Activated CD4-positive, alpha-beta T cell treated with anti-CD3 and anti-CD28 coated beads, Interleukin-2, amount 10 ng/mL, durations not matched to agents 24 days and 14 days (primary cell): ENCODE measurements at places on chromosomes 12 and 14. TPM values are rescaled to one million over a fixed set of nuclear protein-coding genes. Genes with fewer than 3 reads are reported as not detected.
A peak's percentile ranks its signal among the peaks of the same experiment; 100 is the strongest.

The ABCC9 gene
- 0.02 TPM in 1 of 2 replicates, not detected in the other for total RNA-seq

- H3K4me1 ChIP-seq, result no peaks in the 10 kb centered on the region
- no peak overlapping the region for H3K27ac ChIP-seq
- no peak overlapping the region for H3K4me3 ChIP-seq
- no peaks in the 10 kb centered on the region for H3K36me3 ChIP-seq
Observed at GRCh38 chr14:100156776-100157175, 2.7 kb downstream of the DEGS2 start.

DNA sequence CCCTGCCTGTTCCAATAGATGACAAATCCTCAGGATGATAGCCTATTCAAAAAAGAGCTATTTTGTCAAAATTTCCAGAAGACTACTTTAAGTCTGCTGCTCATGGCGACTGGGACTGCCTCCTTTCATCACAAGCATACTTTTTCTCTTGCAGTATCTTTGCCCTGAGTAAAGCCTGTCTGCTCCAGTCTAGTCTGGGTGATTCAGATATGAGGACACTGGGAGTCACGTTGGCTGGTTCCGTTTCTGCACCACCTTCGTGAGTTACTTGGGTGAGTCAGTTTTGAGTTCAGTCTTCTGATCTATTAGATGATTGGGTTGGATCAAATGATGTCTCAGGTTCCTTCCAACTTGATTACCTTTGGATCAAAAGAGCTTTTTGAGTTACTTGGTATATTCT lies 301.3 kb upstream of the STXBP6 start:
- H3K27me3 ChIP-seq, result no peaks in the 10 kb centered on the region
- no peak overlapping the region for H3K4me3 ChIP-seq
- peaks cover 2% of the 10 kb centered on the region for H3K4me1 ChIP-seq
- DNase-seq, result no peak

DNA sequence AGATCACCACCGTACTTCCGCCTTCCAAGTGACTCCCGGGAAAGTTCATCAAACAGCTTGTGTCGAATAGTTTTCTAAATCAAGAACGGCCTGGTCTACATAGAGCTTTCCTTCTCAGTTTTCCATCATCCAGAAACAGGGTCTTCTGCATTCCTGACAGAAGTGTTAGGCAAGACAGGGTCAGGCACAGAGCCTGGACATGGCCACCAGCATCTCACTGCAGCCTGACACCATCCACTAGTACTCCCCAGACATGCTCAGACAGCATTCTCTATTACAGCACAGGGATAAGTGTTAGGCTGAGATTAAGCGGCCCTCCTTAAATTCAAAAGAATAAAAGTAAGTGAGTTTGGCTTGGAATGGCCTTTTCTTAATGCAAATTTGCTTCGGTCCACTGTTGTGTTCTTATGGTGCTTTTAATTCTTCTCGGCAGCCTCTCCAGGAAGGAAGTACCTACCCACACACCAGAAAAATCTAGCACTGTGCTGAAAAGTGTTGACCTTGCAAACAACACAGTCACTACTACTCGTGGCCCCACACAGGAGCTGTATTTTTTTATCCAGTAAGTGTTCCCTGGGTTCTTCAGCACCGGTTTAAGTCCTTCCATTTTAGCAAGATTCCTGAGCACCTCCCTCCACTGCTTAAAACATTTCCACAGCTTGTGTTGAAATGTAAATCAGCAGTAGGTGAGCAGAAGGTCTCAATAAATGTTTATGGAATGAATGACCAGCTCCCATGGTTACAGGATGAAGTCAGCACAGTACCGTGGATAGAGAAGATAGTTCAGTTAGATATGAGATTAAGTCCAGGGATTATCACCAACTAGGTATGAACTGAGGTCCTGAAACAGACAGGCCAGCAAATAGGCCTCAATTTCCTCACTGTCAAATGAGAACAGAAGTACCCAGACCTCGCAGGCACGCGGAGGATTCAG lies 44.1 kb downstream of the SETD3 start:
- peak; percentile 72 for DNase-seq
- H3K36me3 ChIP-seq, result peaks cover 44% of the 10 kb centered on the region
- H3K4me3 ChIP-seq, result peak overlapping the region; percentile 57
- H3K4me1 ChIP-seq, result peaks cover 29% of the 10 kb centered on the region

The GZMB gene
- 4,455 and 4,487 TPM in 2 replicates for total RNA-seq

DNA sequence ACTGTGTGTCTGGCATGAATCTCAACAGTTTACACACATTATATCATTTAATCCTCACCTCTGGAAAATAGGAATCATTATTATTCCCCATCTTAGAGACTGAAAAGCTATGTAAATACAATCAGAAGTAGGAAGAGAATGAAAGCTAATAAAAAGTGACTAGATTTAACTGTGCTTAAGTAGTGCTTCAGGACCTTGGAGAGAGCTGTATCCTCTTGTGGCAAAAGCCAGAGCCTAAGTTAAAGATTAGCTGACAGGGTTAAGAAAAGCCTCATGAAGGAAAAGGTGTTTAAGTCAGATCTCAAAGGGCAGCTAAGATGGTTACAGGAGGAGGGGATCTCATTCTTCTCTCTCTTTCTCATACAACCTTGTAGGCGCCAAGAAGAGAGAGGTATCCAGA lies 65.3 kb upstream of the TMEM233 start:
- no peaks in the 10 kb centered on the region for H3K4me1 ChIP-seq
- no peak overlapping the region for H3K4me3 ChIP-seq
- no peak overlapping the region for H3K27ac ChIP-seq
- no peaks in the 10 kb centered on the region for H3K27me3 ChIP-seq

- no peaks in the 10 kb centered on the region for H3K4me1 ChIP-seq
- H3K27me3 ChIP-seq, result peaks cover 25% of the 10 kb centered on the region
- H3K27ac ChIP-seq, result no peak within 1 kb of the TSS
- DNase-seq, result no peak
- no peaks in the 10 kb centered on the region for H3K36me3 ChIP-seq
Observed at GRCh38 chr12:128267131-128267622, at the start of gene TMEM132C. Gene TMEM132C, plus strand, starts transcription at chr12:128267170. Its CDS starts 233 bp downstream, at chr12:128267403.

DNA sequence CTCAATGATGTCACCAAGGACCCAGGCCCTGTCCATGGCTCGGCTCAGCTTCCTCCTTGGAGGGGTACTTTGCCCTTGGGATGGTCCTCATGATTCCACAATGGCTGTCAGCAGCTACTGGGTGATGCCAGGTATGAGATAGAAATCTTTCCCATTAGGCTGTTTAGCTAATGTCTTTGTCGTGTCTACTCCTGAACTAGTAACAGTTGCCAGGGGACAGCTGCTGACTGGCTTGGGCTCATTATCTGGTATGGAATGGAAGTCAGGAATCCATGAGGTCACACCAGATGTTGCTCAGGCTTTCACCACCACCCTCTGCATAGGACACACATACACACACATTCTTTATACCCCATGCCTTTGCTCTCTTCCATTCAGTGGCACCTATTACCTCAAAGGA lies 9.2 kb downstream of the PRPH start:
- H3K4me1 ChIP-seq, result peaks cover 8% of the 10 kb centered on the region
- no peaks in the 10 kb centered on the region for H3K36me3 ChIP-seq
- H3K27ac ChIP-seq, result no peak overlapping the region
- no peak for DNase-seq

DNA sequence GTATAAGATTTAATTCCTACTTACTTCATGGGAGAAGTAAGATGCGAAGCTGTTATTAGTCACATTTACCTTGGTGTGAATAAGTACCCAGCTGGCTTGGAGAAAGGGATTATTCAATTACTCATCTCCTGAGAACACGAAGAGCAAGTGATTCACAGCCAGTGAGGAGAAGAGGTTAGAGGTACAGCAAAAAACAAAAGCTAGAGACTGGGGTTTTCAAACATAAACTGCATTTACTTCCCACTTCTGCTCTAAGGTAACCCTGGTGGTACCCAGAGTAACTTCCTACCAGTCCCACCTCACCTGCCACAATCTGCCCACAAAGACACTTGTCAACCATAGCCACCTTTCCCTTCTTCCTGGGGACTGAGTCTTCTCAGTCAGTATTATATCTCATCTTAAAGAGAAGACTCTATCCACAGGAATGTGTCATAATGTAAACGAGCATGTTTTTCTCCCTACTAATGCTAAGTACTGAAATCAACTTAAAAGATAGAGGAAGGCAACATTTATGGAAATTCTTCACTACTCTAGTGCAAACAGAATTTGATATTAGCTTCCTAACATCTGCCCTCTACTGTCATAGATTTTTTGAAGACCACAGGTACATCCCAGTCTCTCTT lies 6.0 kb upstream of the IL22 start:
- H3K36me3 ChIP-seq, result no peaks in the 10 kb centered on the region
- H3K27me3 ChIP-seq, result peaks cover 18% of the 10 kb centered on the region
- peak overlapping the region; percentile 71 for H3K27ac ChIP-seq
- peak; percentile 73 for DNase-seq

The GPX2 gene
- not detected in 2 replicates for total RNA-seq

The LMNTD1 gene
- total RNA-seq, result not detected in 2 replicates

The VTI1B gene
- 75.3 and 78.5 TPM in 2 replicates for total RNA-seq

DNA sequence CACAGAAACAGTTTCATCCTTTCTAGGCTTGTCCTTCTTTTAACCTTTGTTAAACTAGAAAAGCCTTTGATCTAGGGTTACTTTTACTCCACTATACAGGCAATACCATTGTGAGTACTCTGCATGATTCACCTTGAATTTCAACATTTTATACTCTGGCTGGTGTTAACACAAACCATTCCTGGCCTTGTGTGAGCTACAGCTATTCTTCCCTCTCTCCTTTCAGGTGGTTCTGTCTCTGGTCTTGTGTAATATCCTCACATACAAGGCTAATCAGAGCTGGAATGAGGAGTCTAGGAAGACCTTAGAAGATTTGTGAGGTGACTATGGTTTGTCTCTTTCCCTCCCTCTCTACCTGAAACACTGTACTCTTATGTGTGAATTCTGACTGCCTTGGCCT lies 837.4 kb upstream of the USP15 start:
- no peak overlapping the region for H3K27ac ChIP-seq
- DNase-seq, result no peak
- no peaks in the 10 kb centered on the region for H3K4me1 ChIP-seq
- no peaks in the 10 kb centered on the region for H3K36me3 ChIP-seq
- no peak overlapping the region for H3K4me3 ChIP-seq
- H3K27me3 ChIP-seq, result no peaks in the 10 kb centered on the region

DNA sequence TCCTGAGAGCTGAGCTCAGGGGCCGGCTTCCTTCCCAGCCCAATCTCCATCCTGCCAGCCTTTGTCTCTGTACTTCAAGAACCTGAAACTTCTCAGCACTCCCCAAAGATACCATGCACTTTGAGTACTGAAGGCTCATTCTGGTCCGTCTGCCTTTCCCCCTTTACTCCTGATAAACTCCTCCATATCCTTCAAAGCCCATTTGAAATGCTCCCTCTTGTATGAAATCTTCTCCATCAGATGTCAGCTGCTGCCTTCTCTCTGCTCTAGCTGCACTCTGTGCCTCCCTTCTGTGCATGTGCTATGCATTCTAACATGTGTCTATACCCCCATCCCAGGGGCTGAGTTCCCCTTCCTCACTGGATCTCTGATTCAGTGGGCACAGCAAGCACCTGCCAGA lies 52.1 kb downstream of the PITPNM2 start:
- H3K36me3 ChIP-seq, result peaks cover 4% of the 10 kb centered on the region
- no peaks in the 10 kb centered on the region for H3K27me3 ChIP-seq
- no peak overlapping the region for H3K4me3 ChIP-seq
- peaks cover 12% of the 10 kb centered on the region for H3K4me1 ChIP-seq

GRCh38 chr12:45928309-45928708 lies 62.1 kb downstream of the SCAF11 start:
- H3K36me3 ChIP-seq, result peaks cover 55% of the 10 kb centered on the region
- no peak overlapping the region for H3K27ac ChIP-seq
- H3K27me3 ChIP-seq, result no peaks in the 10 kb centered on the region
- DNase-seq, result no peak

DNA sequence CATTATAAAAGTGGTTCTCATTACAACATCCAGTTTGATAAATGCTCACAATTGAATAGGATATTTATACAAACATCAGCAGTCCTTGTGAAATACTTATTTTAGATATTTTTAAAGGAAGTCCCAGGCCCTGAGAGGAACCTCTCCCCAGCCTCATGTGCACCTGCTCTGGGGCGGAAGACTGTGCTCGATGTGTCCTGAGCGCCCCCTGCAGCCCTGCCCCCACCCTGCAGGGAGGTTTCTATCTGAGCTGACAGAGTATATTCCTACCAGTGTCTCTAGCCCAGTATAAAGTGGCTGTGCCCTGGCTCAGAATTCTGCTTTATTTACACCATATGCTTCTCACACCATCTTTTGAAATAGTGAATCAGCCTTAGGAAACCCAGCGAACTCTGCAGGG lies 1349.1 kb downstream of the TMEM121 start:
- peaks cover 23% of the 10 kb centered on the region for H3K27me3 ChIP-seq
- no peak overlapping the region for H3K4me3 ChIP-seq
- no peaks in the 10 kb centered on the region for H3K36me3 ChIP-seq
- no peak overlapping the region for H3K27ac ChIP-seq
- DNase-seq, result peak; percentile 76

DNA sequence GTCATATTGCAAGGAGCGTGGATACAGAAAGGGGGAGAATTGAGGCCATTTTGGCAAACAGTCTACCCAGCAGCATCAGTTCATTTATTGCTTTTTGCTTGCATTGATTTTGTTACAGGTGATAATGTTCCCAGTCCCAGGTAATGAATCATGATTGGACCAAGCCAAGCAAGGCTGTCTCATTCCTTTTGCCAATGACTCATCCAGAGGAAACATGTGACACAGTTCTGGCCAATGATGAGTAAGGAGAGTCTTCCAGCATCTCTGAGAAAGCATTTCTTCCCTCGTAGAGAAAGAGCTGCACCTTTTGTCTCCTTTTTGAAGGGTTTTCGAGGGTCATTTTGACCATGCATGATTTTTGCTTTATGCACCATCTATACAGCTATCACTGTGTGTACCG lies 68.2 kb downstream of the SLC15A4 start:
- no peaks in the 10 kb centered on the region for H3K4me1 ChIP-seq
- H3K27me3 ChIP-seq, result no peaks in the 10 kb centered on the region
- H3K27ac ChIP-seq, result no peak overlapping the region
- no peak overlapping the region for H3K4me3 ChIP-seq
- no peaks in the 10 kb centered on the region for H3K36me3 ChIP-seq
- DNase-seq, result no peak

DNA sequence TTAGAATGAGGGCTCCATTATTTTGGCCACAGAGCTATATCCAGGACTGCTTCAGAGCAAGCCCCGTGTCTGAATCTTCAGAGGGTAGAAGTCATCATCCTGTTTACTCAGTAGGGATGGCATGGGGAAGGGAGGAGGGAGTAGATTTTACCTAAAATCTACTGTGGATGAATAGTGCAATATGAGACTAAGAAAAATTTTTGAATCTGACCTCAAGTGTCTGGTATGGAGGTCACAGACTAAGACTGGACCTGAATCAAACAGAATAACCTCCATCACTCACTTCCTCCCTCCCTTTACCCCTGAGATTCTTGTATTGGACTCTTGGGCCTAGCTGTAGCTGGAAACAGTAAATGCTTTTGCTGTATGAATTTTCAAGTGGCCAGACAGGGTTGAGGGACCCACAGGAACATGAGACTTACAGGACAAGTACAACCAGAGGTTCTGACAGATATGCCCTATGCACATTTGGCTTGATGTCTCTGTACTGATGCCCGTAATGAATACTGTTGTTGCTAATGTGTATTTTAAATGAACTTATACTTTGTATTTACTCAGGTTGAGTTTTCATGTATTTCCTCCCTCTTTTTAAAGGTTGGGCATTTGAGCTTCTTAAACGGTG lies 78.5 kb downstream of the CCDC91 start:
- no peak overlapping the region for H3K4me3 ChIP-seq
- H3K27ac ChIP-seq, result no peak overlapping the region
- no peak for DNase-seq
- no peaks in the 10 kb centered on the region for H3K27me3 ChIP-seq

- peaks cover 6% of the 10 kb centered on the region for H3K4me1 ChIP-seq
- H3K4me3 ChIP-seq, result no peak overlapping the region
- H3K36me3 ChIP-seq, result no peaks in the 10 kb centered on the region
- no peaks in the 10 kb centered on the region for H3K27me3 ChIP-seq
- H3K27ac ChIP-seq, result no peak overlapping the region
- DNase-seq, result no peak
Observed at GRCh38 chr14:78131201-78131600, 39.0 kb upstream of the NRXN3 start.

The BCL7A gene
- 9.3 and 10.7 TPM in 2 replicates for total RNA-seq
